Sigmoid colon (tissue), 7 donors: ENCODE measurements at places on chromosomes 5 and 9.

DNA sequence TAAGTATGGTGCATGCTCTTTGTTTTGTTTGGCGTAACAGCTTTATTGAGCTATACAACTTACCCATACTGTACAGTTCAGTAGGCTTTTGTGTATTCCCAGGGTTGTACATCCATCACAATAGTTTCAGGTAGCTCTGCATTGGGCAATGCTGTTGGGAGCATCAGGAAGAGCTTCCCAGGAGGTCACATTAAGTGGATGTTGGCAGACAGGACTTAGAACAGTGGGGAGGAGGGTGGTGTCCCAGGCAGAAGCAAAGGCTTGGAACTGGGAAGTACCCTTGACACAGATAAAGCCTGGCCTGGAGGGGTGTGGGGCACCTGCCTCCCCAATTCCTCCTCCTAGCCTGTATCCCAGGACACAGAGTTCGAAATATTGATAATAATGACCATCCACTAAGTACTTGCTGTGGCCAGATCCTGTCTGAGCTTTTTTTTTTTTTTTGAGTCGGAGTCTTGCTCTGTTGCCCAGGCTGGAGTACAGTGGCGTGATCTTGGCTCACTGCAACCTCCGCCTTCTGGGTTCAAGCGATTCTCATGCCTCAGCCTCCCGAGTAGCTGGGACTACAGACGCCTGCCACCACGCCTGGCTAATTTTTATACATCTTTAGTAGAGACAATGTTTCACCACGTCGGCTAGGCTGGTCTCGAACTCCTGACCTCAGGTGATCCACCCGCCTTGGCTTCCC, 1.3 kb downstream of the BBLN start:
- DNase-seq = no peak
- peaks cover 26% of the 10 kb centered on the region for H3K4me1 ChIP-seq
- peaks cover 8% of the 10 kb centered on the region for H3K36me3 ChIP-seq
- no peaks in the 10 kb centered on the region for H3K27me3 ChIP-seq

- H3K36me3 ChIP-seq = peaks cover 11% of the 10 kb centered on the region
Measured at GRCh38 chr9:122394265-122395125, 23.7 kb downstream of the PTGS1 start.

GRCh38 chr5:119316906-119317305, 38.9 kb upstream of the TNFAIP8 start:
- DNase-seq = no peak
- H3K36me3 ChIP-seq = no peaks in the 10 kb centered on the region
- no peak overlapping the region for H3K27ac ChIP-seq
- peaks cover 22% of the 10 kb centered on the region for H3K4me1 ChIP-seq

DNA sequence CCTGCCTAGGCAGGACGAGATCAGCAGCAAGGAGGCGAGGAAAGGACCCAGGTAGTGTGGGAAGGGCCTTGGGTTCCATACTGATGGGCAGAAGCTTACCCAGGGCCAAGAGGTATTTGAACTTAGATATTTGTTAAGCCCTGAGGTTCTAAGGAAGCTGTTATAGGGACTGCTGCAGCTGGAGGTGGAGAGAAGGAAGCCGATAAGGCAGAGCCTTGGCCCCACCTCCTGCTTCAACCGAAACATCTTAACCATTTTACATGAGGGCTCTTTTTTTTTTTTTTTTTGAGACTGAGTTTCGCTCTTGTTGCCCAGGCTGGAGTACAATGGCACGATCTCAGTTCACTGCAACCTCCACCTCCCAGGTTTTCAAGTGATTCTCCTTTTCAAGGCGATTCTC, 8.6 kb upstream of the AQP3 start:
- H3K27me3 ChIP-seq = no peaks in the 10 kb centered on the region
- no peak for DNase-seq

DNA sequence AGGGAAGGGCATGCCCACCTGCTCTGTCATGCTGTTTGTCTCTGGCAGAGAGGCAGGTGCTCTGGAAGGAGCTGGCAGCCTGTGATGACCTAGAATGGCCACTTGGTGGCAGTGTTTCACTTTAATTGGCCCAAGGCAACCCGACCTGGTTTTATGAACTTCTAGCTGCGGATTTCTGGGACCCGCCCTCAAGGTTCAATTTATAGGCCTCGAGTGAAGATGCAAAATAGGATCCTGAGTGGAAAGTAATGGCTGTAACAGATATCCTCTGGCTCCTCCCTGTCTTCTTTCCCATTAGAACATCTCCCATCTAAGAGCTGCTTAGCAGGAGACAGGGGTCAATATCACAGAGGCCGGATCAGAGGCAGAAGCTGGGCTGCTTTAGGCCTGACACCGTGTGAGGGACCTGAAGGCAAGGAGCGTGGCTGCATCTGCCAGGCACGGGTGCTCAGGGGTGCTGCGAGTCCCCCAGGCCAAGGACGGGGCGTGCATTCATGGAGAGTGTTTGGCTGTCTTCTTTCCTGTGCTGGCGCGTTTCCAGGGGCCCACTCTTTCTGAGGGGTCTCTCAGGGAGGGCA, 56.7 kb upstream of the SLC28A3 start:
- DNase-seq = peak; percentile 73
- H3K27me3 ChIP-seq = no peaks in the 10 kb centered on the region
- no peaks in the 10 kb centered on the region for H3K4me1 ChIP-seq
- no peak overlapping the region for H3K27ac ChIP-seq

DNA sequence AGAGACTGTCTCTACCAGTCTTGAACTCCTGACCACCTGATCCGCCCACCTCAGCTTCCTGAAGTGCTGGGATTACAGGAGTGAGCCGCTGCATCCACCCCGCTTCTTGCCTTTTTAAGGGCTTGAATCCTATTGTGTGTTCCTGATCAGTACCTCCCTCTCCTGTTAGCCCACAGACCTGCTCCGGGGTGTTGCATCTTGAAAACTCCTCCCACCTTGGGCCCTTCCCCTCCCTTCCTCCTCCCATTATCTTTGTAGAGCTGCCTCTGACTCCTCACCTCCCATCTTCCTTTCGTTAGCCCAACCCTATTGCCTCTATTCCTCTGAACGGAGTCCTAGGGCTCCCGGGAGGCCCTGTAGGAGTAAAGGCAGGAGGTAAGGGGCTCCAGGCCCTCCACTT, 48.5 kb upstream of the NEK6 start:
- H3K27me3 ChIP-seq = no peaks in the 10 kb centered on the region
- no peaks in the 10 kb centered on the region for H3K4me1 ChIP-seq
- peak; percentile 40 for DNase-seq
- H3K36me3 ChIP-seq = no peaks in the 10 kb centered on the region
